D341Med (cell line): ENCODE measurements at places on chromosomes 6 and 20.

- no peak for DNase-seq
Measured at GRCh38 chr20:13037727-13038126, 29.0 kb downstream of the SPTLC3 start.

GRCh38 chr6:141607956-141608355 lies 524.8 kb upstream of the GJE1 start:
- DNase-seq: no peak

GRCh38 chr20:11379257-11380011 lies 538.3 kb upstream of the BTBD3 start:
- peak; percentile 81 for DNase-seq

DNA sequence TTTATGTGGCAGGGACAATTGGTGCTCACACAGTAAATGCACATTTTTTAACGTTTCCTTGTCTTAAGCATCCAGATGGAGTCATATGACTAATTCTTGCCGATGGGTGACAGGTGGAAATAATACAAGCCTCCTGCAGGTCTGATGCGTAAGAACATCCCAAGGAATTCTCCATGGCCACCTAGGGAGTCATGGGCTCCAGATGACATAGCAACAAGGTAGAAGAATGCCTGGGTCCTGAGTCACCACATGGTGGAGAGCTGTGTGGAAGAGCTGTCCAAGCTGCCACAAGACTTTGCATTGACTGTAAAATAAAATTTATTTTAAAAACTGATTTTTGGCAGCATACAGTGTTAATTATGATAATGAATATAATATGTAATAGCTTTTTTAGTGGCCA lies 77.0 kb upstream of the MAP3K7 start:
- no peak for DNase-seq

DNA sequence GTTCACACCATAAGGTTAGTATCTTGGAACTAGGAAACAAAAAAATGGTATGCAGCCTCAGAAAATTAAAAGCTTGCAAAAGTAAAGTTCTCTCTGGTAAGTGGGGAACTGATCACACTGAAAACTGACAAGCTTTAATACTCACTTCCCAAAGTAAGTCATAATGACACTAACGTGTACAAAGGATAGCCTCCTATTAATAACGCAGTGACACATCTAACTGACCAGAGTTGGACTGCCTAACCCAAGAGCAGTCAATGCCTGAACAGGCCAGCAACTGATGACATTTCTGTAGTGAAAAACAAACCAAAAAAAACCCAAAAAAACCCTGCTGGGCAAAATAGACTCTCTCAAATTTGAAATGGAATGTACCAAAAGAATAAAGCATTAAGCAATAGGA lies 30.7 kb downstream of the CHD6 start:
- no peak for DNase-seq

GRCh38 chr6:63997734-63998133 lies 362.1 kb downstream of the PHF3 start:
- DNase-seq: no peak

GRCh38 chr6:19999319-20000191 lies 162.4 kb downstream of the ID4 start:
- DNase-seq: peak; percentile 42

DNA sequence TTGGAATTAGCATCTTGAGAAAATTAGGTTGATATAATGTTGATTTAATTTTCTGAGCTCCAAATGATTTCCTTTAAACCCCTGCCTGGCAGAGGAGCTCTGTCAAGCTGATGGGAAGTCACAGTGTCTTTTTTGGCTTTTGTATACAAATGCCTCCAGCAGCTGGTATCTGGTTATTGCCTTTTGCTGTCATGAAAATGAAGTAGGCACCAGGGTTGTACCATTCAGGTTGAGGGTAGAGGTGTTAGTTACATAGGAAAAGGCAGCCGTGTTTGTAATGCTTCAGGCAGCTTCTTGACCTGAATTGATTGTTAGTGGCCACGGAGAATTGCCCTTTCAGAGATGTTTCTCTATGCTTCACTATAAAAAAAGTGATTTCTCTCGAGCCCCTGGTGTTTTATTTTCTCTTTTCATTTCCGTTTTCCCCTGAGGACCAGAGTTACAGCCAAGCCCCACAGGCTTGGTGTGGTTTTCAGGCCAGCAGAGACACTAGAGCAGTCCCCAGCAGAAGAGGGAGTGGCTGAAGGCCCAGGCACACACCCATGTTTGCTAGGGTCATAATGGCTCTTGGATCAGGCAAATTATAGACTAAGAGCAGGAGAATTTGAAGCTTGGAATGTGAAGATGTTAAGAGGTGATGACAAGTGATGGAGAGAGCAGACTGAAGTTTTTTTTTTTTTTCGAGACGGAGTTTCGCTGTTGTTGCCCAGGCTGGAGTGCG lies 21.6 kb downstream of the CMTR1 start:
- DNase-seq: no peak

DNA sequence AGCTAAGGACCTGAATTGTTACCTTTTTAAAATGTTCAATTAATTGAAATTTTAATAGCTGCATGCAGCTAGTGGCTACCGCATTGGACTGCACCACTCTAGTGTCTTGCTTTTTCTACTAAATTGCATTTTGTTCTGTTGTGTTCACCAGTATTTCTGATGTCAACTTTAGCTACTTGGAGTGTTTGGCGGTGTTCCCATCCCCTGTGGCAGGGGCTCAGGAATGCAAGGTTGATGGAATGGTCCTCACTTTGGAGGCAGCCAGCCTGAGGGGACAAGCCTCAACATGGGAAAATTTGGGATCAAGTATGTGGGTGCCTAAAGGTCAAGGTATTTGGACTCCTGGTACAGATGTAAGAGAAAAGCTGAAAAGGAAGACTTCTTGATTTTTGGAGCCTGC lies 230.1 kb upstream of the PRND start:
- no peak for DNase-seq

- DNase-seq: no peak
Measured at GRCh38 chr20:57843941-57844625, 134.3 kb upstream of the PMEPA1 start.

- DNase-seq: peak; percentile 30
Measured at GRCh38 chr6:25958700-25959162, 3.9 kb upstream of the TRIM38 start.

GRCh38 chr6:23823421-23823820 lies 302.6 kb upstream of the NRSN1 start:
- DNase-seq: no peak

- DNase-seq: no peak
Measured at GRCh38 chr20:41367393-41367695, 726 bp upstream of the EMILIN3 start.

- no peak for DNase-seq
Measured at GRCh38 chr20:36855241-36855657, 20.7 kb upstream of the TLDC2 start.

GRCh38 chr6:40537446-40537845 lies 49.7 kb downstream of the LRFN2 start:
- DNase-seq: no peak

- no peak for DNase-seq
Measured at GRCh38 chr20:8470156-8470555, 338.1 kb downstream of the PLCB1 start.

DNA sequence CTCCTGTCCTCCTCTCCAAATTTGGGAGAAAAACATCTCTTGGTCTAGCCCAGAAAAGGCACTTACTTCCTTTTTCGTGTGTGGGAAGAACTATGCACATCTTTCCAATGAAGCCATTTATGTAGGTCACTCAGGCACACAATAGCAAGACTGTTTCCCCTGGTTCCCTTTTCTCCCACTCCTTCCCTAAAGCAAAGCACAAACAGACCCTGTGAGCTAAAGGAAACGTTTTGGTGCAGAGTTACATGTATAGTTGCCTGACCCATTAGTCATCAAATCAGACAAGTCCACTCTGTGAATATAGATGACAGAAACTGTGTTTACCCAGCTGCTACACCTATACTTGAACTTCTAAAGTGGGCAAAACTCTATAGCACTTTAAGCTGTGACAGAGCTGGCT lies 474.6 kb downstream of the COL12A1 start:
- DNase-seq: no peak

DNA sequence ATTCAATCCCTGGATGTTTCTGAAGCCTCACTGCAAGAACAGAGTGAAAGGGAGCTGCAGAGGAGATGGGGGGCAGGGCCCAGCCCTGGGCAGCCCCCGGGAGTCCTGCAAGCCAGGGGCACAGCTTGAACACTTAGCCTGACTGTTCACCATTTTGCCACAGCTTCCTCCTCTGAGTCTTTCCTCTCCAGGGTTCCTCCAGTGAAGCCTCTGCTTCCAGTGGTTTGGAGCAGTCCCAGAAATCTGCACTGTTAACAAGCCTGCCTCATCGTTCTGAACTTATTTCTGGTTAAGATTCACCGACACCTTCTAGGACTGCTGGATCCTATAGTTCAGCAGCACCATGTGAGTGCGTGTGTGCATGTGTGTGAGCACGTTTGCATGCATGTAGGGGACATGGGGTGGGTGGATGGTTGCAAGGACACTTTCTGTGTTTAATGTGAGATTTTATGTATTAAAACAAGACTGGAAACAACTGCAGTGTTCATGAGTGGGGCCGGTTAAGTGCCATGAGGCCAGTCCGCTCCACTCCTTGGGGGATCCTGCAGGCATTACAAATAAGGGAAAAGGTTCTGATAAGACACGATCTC lies 24.6 kb downstream of the CEBPB start:
- no peak for DNase-seq

GRCh38 chr6:136901212-136901784 lies 20.8 kb upstream of the SLC35D3 start:
- DNase-seq: no peak

GRCh38 chr6:151063352-151063751 lies 176.4 kb upstream of the AKAP12 start:
- no peak for DNase-seq

DNA sequence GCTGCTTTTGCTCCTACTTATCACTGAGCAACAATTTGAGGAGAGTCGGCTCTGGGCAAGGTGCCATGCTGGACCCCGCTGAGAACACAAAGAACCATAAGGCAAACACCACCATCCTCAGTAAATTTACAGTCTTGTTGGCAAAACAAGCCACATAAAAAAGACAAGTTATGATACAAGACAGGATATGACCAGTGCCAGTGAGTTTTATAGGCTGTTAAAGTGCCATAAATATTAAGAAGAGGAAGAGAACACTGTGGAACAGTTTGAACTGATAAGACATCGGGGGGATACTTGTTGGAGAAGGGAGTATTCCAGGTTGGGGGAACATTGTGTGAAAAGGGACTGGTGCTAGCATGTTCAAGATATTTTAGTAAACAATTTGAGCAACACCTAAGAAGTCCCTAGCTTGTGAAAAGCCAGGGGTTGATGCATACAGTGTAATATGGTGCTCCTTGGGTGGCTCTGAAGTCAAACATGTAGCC lies 25.3 kb upstream of the RIPOR2 start:
- no peak for DNase-seq

DNA sequence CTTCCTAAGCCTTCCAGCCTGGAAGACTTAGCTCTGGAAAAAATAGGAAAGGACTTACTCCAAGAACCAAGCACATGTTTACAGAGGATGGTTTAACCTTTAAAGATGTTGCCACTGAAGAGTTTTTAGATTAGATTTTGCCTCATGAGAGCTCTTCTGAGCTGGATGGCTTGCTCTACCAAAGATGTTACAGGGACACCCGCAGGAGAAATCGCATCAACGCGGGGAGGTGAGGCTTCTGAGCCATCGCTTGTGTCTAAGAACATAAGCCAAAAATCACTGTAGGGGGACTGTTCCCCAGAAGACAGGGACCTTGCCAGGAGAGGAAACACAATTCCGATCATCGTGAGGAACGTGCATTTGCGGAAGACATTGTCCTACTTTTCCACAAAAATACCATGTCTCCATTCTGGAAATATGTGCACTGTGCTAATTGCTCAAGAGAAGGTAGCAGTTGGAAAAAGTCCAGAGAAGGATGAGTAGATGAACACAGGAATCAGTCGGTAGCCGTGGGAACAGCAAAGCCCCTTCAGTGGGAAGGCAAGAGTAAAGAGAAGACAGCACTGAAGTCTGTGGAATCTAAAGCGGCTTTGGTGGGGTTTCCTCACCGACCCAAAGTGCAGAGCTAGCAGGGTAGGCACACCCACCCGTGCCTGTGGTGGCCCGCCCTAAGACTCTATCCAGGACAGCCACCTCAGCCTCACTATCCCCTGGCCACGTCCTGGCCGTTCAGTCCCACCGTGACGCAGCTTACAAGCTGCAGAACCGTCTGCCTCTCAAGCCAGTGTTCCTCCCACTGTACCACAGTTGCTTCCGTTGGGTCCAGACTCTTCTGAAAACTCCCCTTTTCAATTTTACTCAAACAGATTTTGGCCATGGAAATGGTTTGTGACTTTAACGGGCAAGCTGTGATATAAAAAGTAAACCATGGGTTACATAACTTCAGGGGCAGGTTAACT lies 334.8 kb downstream of the NRN1 start:
- DNase-seq: peak; percentile 52

DNA sequence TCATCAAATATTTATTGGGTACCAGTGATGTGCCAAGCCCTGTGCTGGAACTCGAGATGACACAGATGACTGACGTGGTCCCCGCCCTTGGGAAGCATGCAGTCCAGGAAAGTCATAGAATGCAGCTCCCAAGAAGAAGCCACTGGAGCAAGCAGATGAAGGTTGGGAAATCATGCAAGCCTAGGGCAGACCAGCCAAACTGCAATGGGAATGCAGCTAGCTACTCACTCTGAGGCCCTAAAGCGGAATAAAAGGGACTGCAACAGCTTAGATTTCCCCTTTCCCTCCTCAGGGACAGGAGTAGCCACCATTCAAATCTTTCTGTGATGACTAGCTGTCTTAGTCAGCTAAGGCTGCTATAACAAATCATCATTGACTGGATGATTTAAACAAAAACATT lies 152.2 kb downstream of the MAFB start:
- DNase-seq: no peak

DNA sequence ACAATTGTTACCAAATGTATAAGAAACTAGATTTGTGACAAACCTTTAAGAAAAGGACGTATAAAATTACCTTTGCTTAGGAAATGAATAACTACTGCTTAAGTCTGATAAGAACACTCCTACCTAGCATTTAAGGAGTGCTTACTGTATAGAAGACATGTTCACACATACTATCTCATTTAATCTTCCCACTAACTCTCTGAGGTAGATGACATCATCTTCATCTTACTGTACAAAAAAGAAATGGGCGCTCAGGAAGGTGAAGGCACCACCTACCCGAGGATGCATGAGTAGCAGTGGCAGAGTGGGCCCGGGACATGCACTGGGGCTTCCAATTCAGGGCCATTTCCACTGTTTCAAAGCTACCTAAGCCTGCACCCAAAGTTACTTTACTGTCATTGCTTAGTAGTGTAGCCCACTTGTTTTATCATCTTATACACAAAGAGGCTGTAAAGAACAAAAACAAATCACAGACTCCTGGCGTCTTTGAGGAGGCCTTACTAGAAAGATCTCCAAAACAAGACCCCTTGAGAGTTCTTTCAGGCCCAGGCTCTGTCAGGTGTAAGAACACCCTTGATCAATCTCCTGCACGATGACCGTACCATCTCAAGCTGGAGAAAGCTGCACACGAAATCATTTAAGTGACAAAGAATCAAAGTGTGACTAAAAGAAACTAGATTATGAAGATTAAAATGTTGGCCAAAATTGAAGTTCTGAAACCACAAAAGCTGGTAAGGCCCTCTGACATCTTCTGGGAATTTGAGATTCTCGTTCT lies 128.0 kb downstream of the INSM1 start:
- no peak for DNase-seq
